ENCODE measurements at places on chromosomes 3 and 15.

DNA sequence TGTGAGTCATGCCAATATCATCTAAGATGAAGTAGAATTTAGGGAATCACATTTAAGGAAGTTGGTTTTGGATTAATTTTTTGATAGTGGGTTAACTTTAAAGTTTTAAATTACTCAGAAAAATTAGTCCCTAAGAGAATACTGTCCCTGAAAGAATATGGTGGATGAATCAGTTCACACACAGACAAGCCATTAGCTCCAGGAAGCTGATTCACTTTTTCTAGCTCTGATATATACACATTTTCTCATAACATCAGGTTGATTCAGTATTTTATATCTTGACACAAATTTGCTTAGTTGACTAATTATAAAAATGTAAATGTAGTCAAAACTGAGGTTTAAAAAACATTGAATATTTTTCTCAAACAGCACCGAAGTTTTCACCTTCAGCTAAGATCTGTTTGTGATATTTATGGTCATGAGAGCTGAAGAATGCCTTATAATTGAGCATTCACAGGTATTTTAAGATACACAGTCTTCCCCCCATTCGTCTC, 55.1 kb downstream of the MYH15 start:
- no peaks in the 10 kb centered on the region for H3K36me3 ChIP-seq
- no peaks in the 10 kb centered on the region for H3K4me1 ChIP-seq
- H3K4me3 ChIP-seq, result no peak overlapping the region
- no peak for DNase-seq
- H3K27me3 ChIP-seq, result no peaks in the 10 kb centered on the region

GRCh38 chr3:192953926-192954325, 36.3 kb upstream of the MB21D2 start:
- no peaks in the 10 kb centered on the region for H3K4me1 ChIP-seq
- no peaks in the 10 kb centered on the region for H3K27me3 ChIP-seq
- H3K27ac ChIP-seq, result no peak overlapping the region
- DNase-seq, result no peak
- no peak overlapping the region for H3K4me3 ChIP-seq
- no peaks in the 10 kb centered on the region for H3K36me3 ChIP-seq

GRCh38 chr3:3071136-3071535, 39.0 kb downstream of the IL5RA start:
- no peaks in the 10 kb centered on the region for H3K27me3 ChIP-seq
- H3K4me1 ChIP-seq, result no peaks in the 10 kb centered on the region
- no peaks in the 10 kb centered on the region for H3K36me3 ChIP-seq
- no peak overlapping the region for H3K27ac ChIP-seq
- no peak for DNase-seq

GRCh38 chr3:117887901-117888300, 1146.7 kb downstream of the IGSF11 start:
- no peak overlapping the region for H3K27ac ChIP-seq
- no peaks in the 10 kb centered on the region for H3K4me1 ChIP-seq
- no peak overlapping the region for H3K4me3 ChIP-seq
- H3K27me3 ChIP-seq, result no peaks in the 10 kb centered on the region

DNA sequence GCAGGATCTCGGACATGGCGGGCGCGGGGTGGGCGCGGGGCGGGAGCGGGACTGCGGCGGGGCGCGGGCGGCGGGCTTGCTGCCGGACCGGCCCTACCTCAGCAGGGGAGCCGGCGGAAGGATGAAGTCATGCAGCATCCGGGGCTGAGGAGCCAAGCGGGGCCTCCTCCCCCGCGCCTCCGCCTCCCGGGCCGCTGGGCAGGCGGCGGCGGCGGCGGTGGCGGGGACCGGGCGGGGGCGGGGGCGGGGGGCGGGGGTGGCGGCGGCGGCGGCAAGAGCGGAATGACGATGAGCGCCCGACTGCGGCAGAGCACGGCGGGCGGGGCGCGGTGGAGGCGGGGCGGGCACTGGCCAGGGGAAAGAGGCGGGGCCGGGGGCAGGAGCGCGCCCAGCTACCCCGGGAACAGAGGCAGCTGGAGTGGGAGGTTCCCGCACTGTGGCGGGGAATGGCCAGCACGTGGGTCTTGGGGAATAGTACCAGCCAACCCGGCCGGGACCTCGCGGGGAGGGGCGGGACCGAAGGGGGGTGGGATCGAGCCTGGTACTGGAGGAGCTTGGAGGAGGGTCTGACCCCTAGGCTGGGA, at the start of gene CAMK2N2:
Gene CAMK2N2, minus strand, starts transcription at position 284 of the 584 bp plus-strand sequence. Its CDS starts 268 bp downstream, at position 16.
- peak; percentile 22 for DNase-seq
- H3K36me3 ChIP-seq, result peaks cover 3% of the 10 kb centered on the region
- peaks cover 30% of the 10 kb centered on the region for H3K4me1 ChIP-seq
- peaks cover 28% of the 10 kb centered on the region for H3K27me3 ChIP-seq

DNA sequence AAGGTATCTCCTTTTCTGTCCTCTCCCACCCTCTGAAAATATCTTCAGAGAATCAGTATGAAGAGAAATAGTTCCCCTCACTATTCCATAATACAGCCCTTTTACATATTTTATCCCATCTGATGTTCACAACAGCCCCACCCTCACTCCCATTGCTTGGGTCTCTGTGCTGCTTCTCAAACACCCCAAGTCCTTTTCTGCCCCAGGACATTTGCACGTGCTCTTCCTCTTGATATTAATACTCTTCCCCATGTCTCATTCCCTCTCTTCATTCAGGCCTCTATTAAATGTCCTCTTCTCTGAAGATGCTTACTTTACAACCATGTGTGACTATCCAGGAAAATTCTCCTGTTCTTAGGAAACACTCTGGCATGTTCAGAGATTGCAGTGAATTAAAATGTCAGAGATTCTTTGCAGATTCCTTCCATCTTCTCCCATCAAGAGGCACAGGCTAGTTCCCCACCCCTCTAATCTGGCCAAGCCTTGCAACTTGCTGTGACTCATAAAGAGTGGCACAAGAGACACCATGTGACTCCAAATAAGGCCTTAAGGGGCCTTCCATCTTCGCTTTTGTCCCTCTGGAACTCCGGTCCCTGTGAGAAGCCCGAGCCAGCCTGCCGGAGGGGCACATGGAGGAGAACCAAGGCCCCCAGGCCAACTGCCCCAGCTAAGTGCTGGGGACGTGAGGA, 128.5 kb downstream of the CHSY1 start:
- no peak overlapping the region for H3K4me3 ChIP-seq
- no peaks in the 10 kb centered on the region for H3K27me3 ChIP-seq
- no peak for DNase-seq
- peaks cover 14% of the 10 kb centered on the region for H3K4me1 ChIP-seq
- H3K27ac ChIP-seq, result no peak overlapping the region

GRCh38 chr15:42072141-42072685, 22.1 kb downstream of the PLA2G4D start:
- H3K27ac ChIP-seq, result no peak overlapping the region
- no peak for DNase-seq
- no peaks in the 10 kb centered on the region for H3K27me3 ChIP-seq
- H3K4me3 ChIP-seq, result no peak overlapping the region
- H3K36me3 ChIP-seq, result no peaks in the 10 kb centered on the region

GRCh38 chr3:167864552-167864874, 129.0 kb downstream of the SERPINI1 start:
- H3K27ac ChIP-seq, result peak overlapping the region; percentile 22
- H3K4me3 ChIP-seq, result no peak overlapping the region
- no peak for DNase-seq
- no peaks in the 10 kb centered on the region for H3K27me3 ChIP-seq
- no peaks in the 10 kb centered on the region for H3K36me3 ChIP-seq

DNA sequence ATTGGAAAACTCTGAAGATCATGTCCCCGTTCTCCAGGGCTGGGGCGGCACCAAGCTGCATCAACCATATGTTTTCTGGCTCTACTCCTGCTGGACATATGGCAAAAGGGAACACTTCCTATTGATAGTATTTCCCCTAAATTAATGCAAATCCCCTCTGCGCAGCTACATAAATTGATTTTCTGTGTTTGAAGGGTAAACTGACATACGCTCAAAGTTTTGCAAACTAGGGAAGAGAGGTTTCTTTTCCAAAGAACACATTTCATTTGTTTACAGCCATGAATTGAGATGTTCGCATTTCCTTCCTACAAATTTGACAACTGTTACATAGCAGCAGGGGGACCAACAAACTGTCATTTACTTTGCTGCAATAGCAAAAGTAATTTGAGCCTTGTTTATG, 35.9 kb downstream of the CTXND1 start:
- H3K36me3 ChIP-seq, result no peaks in the 10 kb centered on the region
- no peak overlapping the region for H3K4me3 ChIP-seq
- no peak for DNase-seq
- H3K27ac ChIP-seq, result no peak overlapping the region
- H3K4me1 ChIP-seq, result peaks cover 3% of the 10 kb centered on the region

DNA sequence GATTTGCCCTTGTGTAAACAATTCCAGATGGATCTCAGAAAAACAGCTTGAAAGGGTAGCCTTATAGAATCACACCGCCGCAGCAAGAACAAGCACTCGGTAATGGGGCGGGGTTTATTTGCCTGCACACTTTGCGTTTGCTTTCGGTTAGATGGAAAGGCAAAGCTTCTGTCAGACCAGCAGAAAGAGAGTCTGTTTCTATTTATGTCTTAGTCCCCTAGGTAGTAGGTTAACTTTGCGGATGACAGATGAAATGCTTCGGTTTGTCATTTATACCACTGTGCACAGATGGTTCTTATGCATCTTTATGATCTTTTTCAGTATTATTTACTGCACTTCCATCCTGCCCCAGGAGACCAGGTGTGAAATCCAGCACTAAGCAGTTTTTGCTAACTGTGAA, 62.2 kb downstream of the PYDC2 start:
- H3K27me3 ChIP-seq, result no peaks in the 10 kb centered on the region
- H3K4me3 ChIP-seq, result no peak overlapping the region
- H3K27ac ChIP-seq, result no peak overlapping the region
- no peak for DNase-seq

GRCh38 chr3:194688200-194688740, 2.6 kb downstream of the FAM43A start:
- peak overlapping the region; percentile 76 for H3K27ac ChIP-seq
- peak; percentile 26 for DNase-seq
- H3K27me3 ChIP-seq, result no peaks in the 10 kb centered on the region
- H3K4me1 ChIP-seq, result peaks cover 40% of the 10 kb centered on the region
- no peaks in the 10 kb centered on the region for H3K36me3 ChIP-seq

GRCh38 chr3:13138833-13139145, 65.6 kb upstream of the IQSEC1 start:
- no peak overlapping the region for H3K4me3 ChIP-seq
- no peak overlapping the region for H3K27ac ChIP-seq
- no peaks in the 10 kb centered on the region for H3K36me3 ChIP-seq
- H3K27me3 ChIP-seq, result no peaks in the 10 kb centered on the region
- no peaks in the 10 kb centered on the region for H3K4me1 ChIP-seq
- DNase-seq, result no peak

- H3K4me1 ChIP-seq, result peaks cover 23% of the 10 kb centered on the region
- H3K27ac ChIP-seq, result peak within 1 kb of the TSS; percentile 100
- peak; percentile 93 for DNase-seq
- peak within 1 kb of the TSS; percentile 98 for H3K4me3 ChIP-seq
- H3K27me3 ChIP-seq, result no peaks in the 10 kb centered on the region
- no peaks in the 10 kb centered on the region for H3K36me3 ChIP-seq
These were observed at the start of gene ATP6V1A for GRCh38 chr3:113746548-113747282. Gene ATP6V1A, plus strand, starts transcription at chr3:113747035. Its CDS starts 31,719 bp downstream, at chr3:113778754.

GRCh38 chr3:196757876-196758739, 18.5 kb downstream of the PAK2 start:
- H3K27me3 ChIP-seq, result no peaks in the 10 kb centered on the region
- no peak overlapping the region for H3K27ac ChIP-seq
- no peak overlapping the region for H3K4me3 ChIP-seq
- H3K36me3 ChIP-seq, result no peaks in the 10 kb centered on the region
- H3K4me1 ChIP-seq, result no peaks in the 10 kb centered on the region
- no peak for DNase-seq

DNA sequence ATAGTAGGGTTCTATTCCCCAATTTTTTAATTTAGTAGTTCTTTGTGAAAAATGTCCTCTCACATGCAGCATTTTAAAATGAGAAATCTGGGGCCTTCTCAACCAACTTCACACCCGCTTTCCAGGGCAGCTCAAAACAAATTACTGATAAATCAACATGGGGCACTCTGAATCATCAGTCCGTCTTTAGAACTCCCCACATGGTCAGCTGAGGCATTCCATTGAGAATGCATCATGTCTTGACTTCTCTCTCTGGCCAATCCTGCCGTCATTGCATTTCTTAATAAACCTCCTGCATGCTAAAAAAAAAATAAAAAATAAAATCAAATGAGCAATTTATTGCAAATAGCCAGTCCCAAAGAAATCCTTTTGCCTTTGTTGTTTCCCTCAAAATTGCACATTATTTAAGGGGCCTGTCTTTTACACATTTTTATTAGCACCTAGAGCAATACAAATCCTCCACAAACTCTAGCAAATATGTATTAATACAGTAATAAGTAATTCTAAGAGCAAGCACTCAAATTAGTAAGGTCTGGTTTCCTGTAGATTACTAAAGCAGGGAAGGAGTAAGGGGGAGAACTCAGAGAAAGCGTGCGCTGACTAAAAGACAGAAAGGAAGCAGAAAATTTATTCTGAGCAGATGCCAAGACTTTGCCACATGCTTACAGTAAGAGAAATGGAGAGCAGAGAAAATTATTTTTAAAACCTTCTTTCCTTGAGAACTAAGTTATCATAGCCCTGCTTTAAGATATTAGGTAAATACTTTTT, 175.7 kb downstream of the TNIK start:
- no peaks in the 10 kb centered on the region for H3K27me3 ChIP-seq
- no peak overlapping the region for H3K27ac ChIP-seq
- H3K4me1 ChIP-seq, result peaks cover 20% of the 10 kb centered on the region
- DNase-seq, result no peak

GRCh38 chr3:139534455-139534812, 5.1 kb downstream of the RBP1 start:
- peak overlapping the region; percentile 26 for H3K27ac ChIP-seq
- peak; percentile 82 for DNase-seq
- no peak overlapping the region for H3K4me3 ChIP-seq
- H3K4me1 ChIP-seq, result peaks cover 27% of the 10 kb centered on the region
- no peaks in the 10 kb centered on the region for H3K27me3 ChIP-seq

DNA sequence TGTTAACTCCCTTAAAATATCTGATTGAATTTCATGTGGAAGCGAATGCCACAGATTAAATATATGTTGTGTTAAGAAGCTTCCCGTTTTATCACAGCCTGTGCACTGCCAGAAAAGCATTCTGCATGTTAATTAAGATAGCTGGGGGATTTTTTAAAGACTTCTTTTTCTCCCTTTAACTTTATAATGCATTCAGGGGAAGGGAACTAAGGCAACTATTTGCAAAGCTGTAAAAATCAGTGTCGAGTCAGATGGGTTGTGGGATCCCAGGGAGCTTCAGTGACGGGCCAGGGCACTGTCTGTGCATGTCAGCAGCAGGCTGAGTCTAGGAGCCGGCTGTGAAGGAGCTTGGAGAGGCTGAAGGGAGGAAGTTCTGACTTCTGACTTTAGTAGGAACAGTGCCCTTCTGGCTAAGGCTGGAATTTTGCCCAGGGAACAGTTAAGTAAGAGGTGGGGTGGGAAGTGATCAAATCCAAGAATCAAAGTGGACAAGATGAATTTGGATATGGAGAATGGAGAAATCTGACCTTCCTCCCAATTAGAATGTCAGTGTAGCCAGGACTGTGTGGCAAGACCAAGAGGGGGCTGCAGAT, 77.7 kb downstream of the ABHD5 start:
- peak overlapping the region; percentile 95 for H3K27ac ChIP-seq
- no peak overlapping the region for H3K4me3 ChIP-seq
- H3K36me3 ChIP-seq, result no peaks in the 10 kb centered on the region
- peak; percentile 49 for DNase-seq
